H7 (cell line): ENCODE measurements at places on chromosomes 2 and 18. TPM values are rescaled to one million over a fixed set of nuclear protein-coding genes. Genes with fewer than 3 reads are reported as not detected.
A peak's percentile ranks its signal among the peaks of the same experiment; 100 is the strongest.

DNA sequence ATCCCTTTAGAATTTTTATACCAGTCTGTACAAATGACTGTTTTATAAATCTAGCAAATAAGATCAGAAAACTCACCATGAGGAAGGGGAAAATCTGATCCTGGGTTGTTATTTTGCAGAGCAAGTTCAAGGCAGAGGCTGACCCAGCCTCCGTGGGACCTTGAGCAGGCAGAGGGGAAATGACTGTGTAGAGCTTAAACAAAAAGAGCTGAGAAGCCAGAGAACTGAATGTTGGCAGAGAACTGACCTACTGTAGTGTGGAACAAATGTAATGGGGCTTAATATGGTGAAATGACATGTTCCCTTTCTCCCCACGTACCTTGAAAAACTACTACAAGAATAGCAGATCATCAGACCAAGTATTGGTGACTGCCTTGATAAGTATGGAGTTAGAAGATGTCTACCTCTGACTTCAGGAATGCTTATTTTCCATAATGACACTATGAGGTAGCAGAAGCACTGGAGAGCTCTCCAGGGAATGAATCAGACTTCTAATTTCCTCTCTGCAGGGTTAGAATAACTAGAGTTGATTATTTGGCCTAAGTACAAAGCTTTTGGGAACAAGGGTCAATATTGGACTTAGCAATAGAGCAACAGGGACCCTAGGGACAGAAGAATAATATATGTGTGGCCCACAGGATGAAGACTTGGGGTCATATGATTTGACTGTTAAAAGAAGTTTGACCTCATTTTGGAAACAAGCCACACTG, 304.4 kb downstream of the CCDC178 start:
- no peak for DNase-seq

GRCh38 chr2:172535119-172535518, 20.8 kb upstream of the PDK1 start:
- DNase-seq, result peak; percentile 57

TSPYL6 gene
- total RNA-seq, result not detected in 2 replicates

SH2D6 gene
- not detected in 2 replicates for total RNA-seq

DNA sequence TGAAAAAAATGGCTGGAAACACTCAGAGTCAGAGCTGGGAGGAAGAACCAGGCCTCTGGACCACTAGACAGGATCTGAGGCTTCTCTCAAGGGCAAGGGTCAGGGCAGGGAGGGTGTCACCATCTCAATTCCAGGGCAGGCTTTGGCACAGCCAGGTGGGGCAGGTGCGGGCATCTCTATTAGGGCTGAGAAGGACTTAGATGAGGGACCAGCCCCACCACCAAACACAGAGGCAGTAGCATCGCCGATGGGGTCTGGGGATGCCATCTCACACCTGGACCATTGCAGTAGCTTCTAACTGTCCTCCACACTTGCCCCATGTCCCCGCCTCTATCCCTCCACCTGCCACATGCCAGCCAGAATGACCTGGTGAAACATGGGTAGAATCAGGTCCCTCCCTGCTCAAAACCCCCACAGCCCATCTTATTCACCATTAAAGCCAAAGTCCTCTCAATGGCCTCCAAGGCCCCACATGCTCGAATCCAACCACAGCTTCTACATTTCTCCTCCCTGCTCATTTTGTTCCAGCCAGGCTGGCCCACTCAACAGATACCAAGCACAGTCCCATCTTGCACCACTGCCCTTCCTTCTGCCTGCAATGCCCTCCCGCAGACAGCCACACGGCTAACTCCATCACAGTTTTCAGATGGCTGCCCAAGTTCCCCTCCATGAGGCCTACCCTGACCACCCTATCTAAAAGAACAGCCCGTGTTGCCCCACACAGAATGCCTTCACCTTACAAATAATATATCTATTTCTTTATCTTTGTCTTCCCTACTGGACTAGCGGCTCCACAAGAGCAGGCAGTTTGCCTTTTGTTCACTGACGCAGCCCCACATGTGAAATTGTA, 177.4 kb downstream of the SMAD2 start:
- DNase-seq, result no peak

GRCh38 chr2:190277234-190278112, 42.2 kb downstream of the HIBCH start:
- DNase-seq, result no peak

DNA sequence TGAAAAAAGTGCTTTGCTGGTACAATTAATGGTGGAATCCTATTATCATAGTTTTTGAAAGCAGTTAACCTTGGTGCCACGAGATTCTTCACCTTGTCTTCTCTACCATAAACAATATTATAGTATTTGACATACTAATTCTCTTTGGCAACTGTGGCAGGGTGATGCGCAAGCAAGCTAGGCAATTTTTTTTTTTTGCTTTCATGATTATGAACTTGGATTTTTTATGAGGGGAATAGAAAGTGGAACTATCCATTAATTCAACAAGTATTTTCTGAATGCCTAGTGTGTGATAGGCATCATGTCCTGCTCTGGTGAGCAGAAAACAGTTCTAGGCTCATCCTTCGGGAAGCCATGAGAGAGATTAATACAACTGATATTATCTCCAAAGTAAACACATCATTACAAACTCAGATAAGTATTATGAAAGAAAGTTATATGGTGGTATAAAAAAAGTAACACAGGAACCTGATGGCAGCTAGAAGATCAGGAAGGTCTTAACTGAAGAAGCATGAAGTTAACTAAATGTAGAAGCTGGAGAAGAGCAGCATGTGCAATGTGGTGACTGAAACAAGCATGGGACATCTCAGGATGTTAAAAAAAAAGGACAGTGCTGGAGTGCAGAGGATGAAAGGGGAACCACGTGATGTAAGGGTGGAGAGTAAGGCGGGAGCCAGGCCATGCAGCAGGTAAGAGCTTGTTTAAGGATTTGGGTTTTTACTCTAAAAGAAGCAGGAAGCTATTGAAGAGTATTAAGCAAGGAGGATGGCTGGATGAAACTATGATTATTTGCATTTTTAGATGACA, 113.7 kb downstream of the ZEB2 start:
- no peak for DNase-seq

GRHL1 gene
- 0.30 and 1.2 TPM in 2 replicates for total RNA-seq

DNER gene
- 0.70 and 1.0 TPM in 2 replicates for total RNA-seq

HOXD12 gene
- not detected in 2 replicates for total RNA-seq

- DNase-seq, result no peak
Measured at GRCh38 chr18:47709556-47709955, 220.9 kb downstream of the SMAD2 start.

DNA sequence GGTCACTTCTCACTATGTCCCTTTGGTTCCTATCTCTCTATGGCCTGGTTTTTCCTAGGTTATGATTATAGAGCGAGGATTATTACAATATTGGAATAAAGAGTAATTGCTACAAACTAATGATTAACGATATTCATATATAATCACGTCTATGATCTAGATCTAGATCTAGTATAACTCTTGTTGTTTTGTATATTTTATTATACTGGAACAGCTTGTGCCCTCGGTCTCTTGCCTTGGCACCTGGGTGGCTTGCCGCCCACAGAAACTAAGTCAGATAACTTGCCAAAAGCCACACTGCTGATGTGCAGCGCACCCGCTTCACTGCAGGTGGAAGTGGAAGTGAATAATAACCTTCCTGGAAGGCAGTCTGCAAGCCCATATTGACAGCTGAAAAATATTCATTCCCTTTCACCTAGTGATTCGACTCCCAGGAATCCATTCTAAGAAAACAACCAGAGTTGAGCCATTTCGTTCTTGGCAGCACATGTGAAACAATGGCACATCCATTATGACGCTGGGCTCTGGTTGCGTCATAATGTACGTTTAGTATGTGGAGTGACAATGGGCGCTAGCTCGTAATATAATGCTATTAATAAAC, 725 bp upstream of the ANKRD53 start:
- DNase-seq, result peak; percentile 30

SERPINB4 gene
- total RNA-seq, result not detected in 2 replicates

GRCh38 chr2:216071111-216071851, 10.3 kb downstream of the PECR start:
- DNase-seq, result no peak

DNA sequence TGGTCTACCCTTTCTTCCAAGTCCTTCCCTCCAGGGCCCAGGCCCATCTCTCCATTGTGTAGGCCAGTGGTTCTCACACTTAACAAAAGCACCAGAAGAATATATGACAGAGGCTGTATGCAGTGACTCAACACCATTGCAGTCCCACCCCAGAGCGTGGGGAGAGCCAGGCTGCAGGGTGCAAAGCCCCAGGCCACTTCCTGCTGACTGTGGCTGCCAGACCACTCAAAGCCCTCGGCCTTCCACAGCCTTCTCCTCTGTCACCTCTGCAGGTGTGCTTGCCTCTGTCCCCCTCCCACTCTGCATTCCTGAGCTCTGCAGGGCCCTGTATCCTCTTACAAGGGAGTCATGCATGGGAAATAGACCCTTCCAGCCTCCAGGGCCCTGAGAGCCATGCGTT, 40.4 kb upstream of the ARHGEF4 start:
- peak; percentile 70 for DNase-seq

- no peak for DNase-seq
Measured at GRCh38 chr2:73218298-73218697, 4.3 kb downstream of the SMYD5 start.

- DNase-seq, result no peak
Measured at GRCh38 chr2:181750305-181750704, 70.0 kb upstream of the NEUROD1 start.

- no peak for DNase-seq
Measured at GRCh38 chr2:58130238-58130637, 83.6 kb downstream of the VRK2 start.

- DNase-seq, result no peak
Measured at GRCh38 chr2:45128580-45128997, 119.3 kb upstream of the SIX2 start.

INHBB gene
- total RNA-seq, result 0.07 and 0.11 TPM in 2 replicates

GKN2 gene
- total RNA-seq, result not detected in 2 replicates

- no peak for DNase-seq
Measured at GRCh38 chr2:55590810-55591440, 26.5 kb downstream of the PPP4R3B start.

DNA sequence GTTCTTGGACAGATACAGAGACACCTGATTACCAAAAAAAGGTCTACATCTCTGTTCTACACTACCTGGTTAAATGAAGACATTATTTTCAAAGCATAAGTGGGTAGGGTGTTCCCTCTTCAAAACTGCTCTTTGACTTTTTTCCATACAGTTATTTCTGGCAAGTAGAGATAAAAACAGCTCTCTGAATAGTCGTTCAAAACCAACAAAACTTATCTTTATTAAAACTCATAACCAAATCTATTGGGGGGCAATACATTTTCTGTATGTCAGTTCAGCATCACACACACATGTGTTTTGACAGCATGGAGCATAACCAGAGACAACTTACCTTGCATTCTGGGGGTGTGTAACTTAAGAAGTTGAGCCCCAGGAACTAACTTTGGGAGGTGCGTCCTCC, 149.0 kb upstream of the EPC2 start:
- no peak for DNase-seq

- no peak for DNase-seq
Measured at GRCh38 chr2:68196120-68196716, 38.5 kb downstream of the PNO1 start.

TEX51 gene
- not detected in 2 replicates for total RNA-seq

ICOS gene
- total RNA-seq, result not detected in 2 replicates

GRCh38 chr18:67670024-67670543, 153.6 kb upstream of the DSEL start:
- DNase-seq, result no peak

RFX8 gene
- 0.18 TPM in 1 of 2 replicates, not detected in the other for total RNA-seq

CCDC68 gene
- total RNA-seq, result 0.10 TPM in 1 of 2 replicates, not detected in the other

CROCC2 gene
- 0.38 TPM in 1 of 2 replicates, not detected in the other for total RNA-seq

GRCh38 chr18:67783196-67783946, 266.9 kb upstream of the DSEL start:
- no peak for DNase-seq
